HCT116 (cell line): ENCODE measurements at places on chromosomes 2 and 18.

DNA sequence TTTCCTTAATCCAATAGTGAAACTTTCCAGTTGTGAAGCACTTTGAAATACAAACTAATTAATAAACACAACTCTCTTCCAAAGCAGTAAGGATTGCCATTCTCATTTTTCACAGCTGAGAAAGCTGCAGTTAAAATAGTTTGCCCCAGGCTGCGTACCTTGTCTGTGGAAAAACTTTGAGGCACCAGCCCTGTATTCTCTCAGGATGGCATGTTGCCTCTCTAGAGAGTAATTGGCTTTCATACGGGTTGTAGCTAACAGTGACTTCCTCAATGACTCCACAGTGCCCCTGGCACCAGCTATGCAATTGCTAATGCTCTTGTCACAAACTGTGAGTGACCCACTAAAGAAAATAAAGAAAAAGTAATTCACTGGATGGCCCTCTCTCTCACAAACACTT is 345.7 kb downstream of the MTX2 start:
- no peaks in the 10 kb centered on the region for H3K27me3 ChIP-seq
- no peak overlapping the region for H3K4me3 ChIP-seq
- no peak overlapping the region for H3K27ac ChIP-seq
- H3K36me3 ChIP-seq: no peaks in the 10 kb centered on the region
- DNase-seq: no peak
- peaks cover 7% of the 10 kb centered on the region; the same call in 1 of the 2 replicates for H3K4me1 ChIP-seq

- H3K27me3 ChIP-seq: no peaks in the 10 kb centered on the region
- no peak overlapping the region for H3K4me3 ChIP-seq
- H3K4me1 ChIP-seq: peaks cover 2% of the 10 kb centered on the region
- H3K36me3 ChIP-seq: no peaks in the 10 kb centered on the region
- no peak overlapping the region for H3K27ac ChIP-seq
- no peak for DNase-seq
Measured at GRCh38 chr2:197092431-197092830, 165.9 kb upstream of the PGAP1 start.

DNA sequence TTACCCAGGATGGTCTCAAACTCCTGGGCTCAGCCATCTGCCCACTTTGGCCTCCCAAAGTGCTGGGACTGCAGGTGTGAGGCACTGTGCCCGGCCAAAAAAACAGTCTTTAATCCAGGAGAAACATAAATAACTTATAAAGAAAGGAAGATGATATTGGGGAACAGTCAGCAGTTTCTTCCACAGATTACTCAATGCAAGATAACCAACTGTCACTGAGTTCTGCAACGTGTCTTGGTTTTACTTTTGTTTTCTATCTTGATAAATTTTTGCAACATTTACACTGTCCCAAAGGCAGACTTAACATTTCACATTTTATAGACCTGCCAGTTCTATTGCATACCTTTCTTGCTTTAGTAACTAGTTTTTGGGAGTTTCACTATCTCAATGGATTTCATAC is 71.1 kb downstream of the ANKRD44 start:
- H3K27ac ChIP-seq: no peak overlapping the region
- H3K4me3 ChIP-seq: no peak overlapping the region
- no peaks in the 10 kb centered on the region for H3K27me3 ChIP-seq

GRCh38 chr2:148299616-148300015 is 278.7 kb downstream of the MBD5 start:
- no peak overlapping the region for H3K4me3 ChIP-seq
- no peak for DNase-seq
- H3K36me3 ChIP-seq: no peaks in the 10 kb centered on the region
- H3K27ac ChIP-seq: no peak overlapping the region

DNA sequence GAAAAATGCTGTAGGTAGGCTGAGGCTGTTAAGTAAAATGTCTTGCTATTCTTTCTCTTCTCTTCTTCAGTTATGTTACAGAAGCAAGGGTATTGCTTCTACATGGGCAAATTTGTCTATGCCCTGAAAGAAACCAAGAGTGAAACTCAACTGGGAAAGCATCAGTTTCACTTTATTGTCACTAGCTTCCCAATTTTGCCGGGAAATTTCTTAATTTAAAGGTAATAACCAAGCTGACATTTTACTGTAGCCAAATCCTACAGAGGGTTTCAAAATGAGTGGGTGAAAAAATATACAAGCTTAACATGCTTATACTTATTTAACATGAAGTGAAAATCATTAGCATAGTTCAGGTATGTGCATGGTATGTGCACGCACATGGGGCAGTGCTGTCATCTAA is 3.2 kb downstream of the TANK start:
- no peak overlapping the region for H3K4me3 ChIP-seq
- no peak for DNase-seq
- peaks cover 67% of the 10 kb centered on the region for H3K4me1 ChIP-seq
- no peaks in the 10 kb centered on the region for H3K27me3 ChIP-seq
- peaks cover 14% of the 10 kb centered on the region; the same call in 1 of the 2 replicates for H3K36me3 ChIP-seq

DNA sequence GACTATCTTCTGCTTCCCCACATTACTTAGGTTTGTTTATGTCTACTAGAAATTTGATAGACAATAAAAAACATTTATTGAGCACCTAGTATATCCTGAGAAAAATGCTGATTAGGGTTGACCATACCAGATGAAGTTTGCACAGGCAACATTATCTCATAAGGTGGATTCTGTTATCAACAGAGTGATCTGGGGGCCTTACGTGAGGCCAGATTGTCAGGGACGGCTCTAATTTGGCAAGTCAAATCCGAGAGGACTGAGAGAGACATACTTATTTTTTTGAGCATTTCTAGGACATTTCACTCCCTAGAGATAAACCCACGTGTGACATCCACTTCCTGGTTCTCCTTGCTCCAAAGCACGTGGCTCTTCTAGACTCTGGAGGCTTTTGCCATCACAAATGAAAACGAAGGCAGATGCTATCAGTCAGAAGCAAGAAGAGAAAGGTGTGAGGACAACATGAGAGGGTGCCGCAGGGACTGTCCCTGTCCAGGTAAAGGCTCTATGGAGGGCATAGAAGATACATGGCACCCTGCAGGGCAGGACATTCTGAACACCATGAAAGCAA is 168.0 kb upstream of the REV1 start:
- H3K27ac ChIP-seq: no peak overlapping the region
- DNase-seq: no peak
- no peaks in the 10 kb centered on the region for H3K36me3 ChIP-seq
- H3K4me3 ChIP-seq: no peak overlapping the region
- H3K4me1 ChIP-seq: no peaks in the 10 kb centered on the region

DNA sequence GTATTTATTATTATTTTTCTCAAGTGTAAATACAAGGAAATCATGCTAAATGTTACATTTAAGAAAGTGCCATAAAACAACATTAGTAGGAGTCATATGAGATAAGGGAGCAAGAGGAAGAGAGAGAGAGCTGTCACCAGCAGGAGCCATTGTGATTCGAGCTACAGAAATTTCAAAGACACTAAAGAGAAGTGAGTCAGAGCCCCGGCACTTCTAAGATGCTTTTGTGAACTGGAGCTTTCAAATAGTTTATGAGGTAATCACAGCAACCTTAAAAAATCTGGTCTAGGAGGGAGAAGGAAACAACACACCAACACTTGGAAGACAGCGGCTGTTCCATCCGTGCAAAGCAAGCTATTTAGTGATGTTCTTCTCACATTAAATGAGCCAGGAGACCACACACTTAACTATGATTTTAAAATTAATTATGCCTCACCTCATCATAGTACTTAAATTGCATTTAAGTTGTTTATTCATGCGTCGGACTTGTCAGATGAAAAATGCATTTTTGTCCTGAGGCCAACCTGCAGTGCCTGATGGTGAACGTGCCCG is 382.7 kb upstream of the SALL3 start:
- H3K27ac ChIP-seq: no peak overlapping the region
- no peaks in the 10 kb centered on the region for H3K4me1 ChIP-seq
- DNase-seq: no peak
- no peak overlapping the region for H3K4me3 ChIP-seq
- H3K36me3 ChIP-seq: no peaks in the 10 kb centered on the region

- H3K4me1 ChIP-seq: no peaks in the 10 kb centered on the region
- no peaks in the 10 kb centered on the region for H3K36me3 ChIP-seq
- H3K27ac ChIP-seq: no peak overlapping the region
- no peaks in the 10 kb centered on the region for H3K27me3 ChIP-seq
Measured at GRCh38 chr2:100405403-100406119, 11.9 kb downstream of the CHST10 start.

- H3K36me3 ChIP-seq: no peaks in the 10 kb centered on the region
- no peaks in the 10 kb centered on the region for H3K4me1 ChIP-seq
- no peak for DNase-seq
Measured at GRCh38 chr2:202025816-202026215, 7.8 kb upstream of the FZD7 start.

DNA sequence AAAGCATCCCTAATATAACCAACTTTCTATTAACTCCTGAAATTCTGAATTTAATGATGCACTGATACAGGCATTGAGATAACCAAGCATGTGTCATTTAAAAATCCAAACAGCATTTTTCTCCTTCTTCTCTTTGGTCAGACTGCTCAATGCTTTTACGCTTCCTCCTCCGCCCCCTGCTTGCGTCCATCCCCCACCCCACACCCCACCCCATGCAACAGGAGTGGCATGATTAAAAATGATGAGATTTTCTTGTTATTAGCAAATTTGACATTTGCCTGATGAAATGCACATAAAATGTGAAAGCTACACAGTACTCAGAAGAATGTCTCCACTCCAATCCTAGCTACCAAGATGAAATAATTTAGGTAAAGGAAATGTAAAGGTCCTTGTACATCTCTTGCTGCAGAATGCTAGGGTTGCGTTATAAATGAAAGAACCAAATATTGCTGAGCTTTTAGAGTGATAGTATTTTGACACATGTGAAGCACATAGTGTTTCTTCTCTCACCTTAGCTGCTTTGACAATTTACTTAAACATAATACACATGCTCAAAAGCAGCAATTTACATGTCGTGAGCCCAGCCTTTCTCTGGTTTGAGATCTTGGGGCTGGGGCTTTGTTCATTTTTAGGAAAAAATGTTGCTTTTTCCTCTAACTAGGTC is 263.8 kb downstream of the MEIS1 start:
- no peak overlapping the region for H3K4me3 ChIP-seq
- no peaks in the 10 kb centered on the region for H3K27me3 ChIP-seq
- H3K4me1 ChIP-seq: no peaks in the 10 kb centered on the region
- no peak for DNase-seq

GRCh38 chr2:55565613-55566012 is 46.1 kb downstream of the CFAP36 start:
- H3K27ac ChIP-seq: no peak overlapping the region
- H3K36me3 ChIP-seq: peaks cover 20% of the 10 kb centered on the region
- no peaks in the 10 kb centered on the region for H3K4me1 ChIP-seq
- DNase-seq: no peak
- no peak overlapping the region for H3K4me3 ChIP-seq

DNA sequence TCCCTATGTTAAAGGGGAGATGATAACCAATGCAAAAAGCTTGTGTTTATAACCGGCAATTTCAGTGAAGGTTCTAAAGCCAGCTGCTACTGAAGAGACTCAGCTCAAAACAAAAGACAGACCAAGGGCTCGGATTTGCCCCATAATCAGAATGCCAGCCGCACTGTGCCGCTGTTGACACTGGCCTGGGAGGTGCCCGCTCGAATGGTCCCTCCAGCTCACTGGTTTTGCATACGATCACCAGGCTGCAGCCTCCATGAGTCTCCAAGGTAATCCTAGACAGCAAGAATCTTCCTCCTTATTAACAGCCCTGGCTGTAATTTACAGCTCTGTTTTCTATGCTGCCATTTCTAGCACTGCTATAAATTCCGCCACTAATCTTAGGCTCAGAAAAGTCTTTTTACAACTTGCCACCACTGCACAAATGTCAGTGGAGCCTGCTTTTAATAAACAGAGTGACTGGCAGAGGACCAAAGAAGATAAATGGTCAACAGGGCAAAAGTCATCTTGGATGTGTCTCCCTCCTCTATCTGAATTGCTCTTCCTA is 155.7 kb upstream of the SH3BP4 start:
- H3K4me1 ChIP-seq: no peaks in the 10 kb centered on the region
- H3K4me3 ChIP-seq: no peak overlapping the region
- DNase-seq: no peak
- H3K36me3 ChIP-seq: no peaks in the 10 kb centered on the region

- H3K27ac ChIP-seq: no peak overlapping the region
- H3K4me3 ChIP-seq: no peak overlapping the region
- DNase-seq: no peak
- no peaks in the 10 kb centered on the region for H3K36me3 ChIP-seq
- H3K27me3 ChIP-seq: no peaks in the 10 kb centered on the region
- no peaks in the 10 kb centered on the region for H3K4me1 ChIP-seq
Measured at GRCh38 chr2:13114391-13114790, 397.7 kb downstream of the TRIB2 start.

- H3K4me3 ChIP-seq: no peak overlapping the region
- H3K4me1 ChIP-seq: no peaks in the 10 kb centered on the region
- no peak overlapping the region for H3K27ac ChIP-seq
- peaks cover 5% of the 10 kb centered on the region for H3K27me3 ChIP-seq
- no peak for DNase-seq
Measured at GRCh38 chr2:99666256-99666655, 176.4 kb upstream of the REV1 start.

- no peak overlapping the region for H3K4me3 ChIP-seq
- no peaks in the 10 kb centered on the region for H3K36me3 ChIP-seq
- H3K4me1 ChIP-seq: no peaks in the 10 kb centered on the region
- H3K27me3 ChIP-seq: no peaks in the 10 kb centered on the region
- H3K27ac ChIP-seq: no peak overlapping the region
Measured at GRCh38 chr2:59654710-59655109, 898.7 kb downstream of the BCL11A start.

DNA sequence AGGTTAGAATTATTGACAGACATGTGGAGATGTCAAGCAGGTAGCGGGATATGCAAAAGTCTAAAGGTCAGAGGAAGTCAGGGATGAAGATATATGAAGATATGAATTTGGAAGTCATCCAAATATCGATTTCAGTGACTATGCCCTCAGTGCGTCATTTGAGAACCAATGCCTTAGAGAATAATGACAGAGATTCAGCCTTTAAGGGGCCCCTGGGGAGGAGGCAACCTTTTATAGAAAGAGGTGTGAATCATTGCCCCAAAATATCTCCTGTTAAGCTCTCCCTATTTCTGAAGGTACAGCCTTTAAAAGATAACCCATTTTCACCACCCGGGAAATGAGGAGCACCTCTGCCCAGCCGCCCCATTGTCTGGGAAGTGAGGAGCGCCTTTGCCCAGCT is 223.4 kb downstream of the NCKAP5 start:
- H3K4me3 ChIP-seq: no peak overlapping the region
- DNase-seq: no peak
- H3K27ac ChIP-seq: no peak overlapping the region
- H3K36me3 ChIP-seq: no peaks in the 10 kb centered on the region
